ENCODE measurements at places on chromosomes 5 and 9. TPM values are rescaled to one million over a fixed set of nuclear protein-coding genes. Genes with fewer than 3 reads are reported as not detected.

FOXD4L5 gene
- not detected for total RNA-seq

SMIM3 gene
- 70.7 TPM for total RNA-seq

AK8 gene
- total RNA-seq, result 0.18 TPM

SHLD3 gene
- total RNA-seq, result 1.2 TPM

SLC36A2 gene
- not detected for total RNA-seq

CMYA5 gene
- 0.89 TPM for total RNA-seq

ARSI gene
- 1.2 TPM for total RNA-seq

ZNF883 gene
- 3.7 TPM for total RNA-seq
